ENCODE measurements at places on chromosomes 6 and 20.
A peak's percentile ranks its signal among the peaks of the same experiment; 100 is the strongest.

GRCh38 chr6:73177221-73177944 is 47.9 kb downstream of the KHDC1L start:
- no peak for DNase-seq

DNA sequence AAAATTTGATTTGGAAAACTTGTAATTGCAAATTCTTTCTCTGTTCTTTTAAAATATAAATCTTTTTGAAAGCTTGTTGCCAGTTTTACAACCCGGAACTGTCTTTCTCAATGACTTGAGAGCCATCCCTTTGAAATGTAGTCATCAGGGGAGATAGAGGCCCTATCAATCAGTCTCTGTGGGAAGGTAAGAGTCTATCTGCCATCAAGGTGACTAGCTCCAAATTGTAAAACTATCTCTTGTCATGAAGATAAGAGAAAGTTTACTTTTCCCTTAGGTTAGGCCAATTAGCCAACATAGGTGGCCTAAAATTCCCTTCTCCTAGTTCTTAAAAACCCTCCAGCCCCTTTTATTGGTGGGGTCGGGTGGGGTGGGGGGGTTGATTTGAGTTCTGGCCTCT is 469.1 kb upstream of the IRAK1BP1 start:
- no peak for DNase-seq

GRCh38 chr6:36676141-36677058 is 2.1 kb upstream of the CDKN1A start:
- DNase-seq, result peak; percentile 78

DNA sequence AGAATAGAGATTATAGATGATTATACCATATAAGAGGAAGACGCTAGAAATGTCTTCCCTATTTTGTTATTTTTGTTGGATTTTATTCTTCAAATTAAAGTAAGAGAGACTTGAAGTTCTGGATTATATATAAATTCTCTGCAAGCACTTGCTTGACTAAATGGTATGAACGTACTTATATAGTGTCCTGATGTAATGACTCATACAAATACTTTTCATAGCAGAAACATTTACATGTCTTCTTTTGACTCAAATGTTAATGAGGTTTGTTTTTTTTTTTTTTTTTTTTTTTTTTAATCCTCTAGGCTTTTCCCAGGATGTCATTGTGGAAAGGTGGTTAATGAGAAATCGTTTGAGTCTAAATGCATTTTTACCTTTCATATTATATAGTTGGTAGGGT is 55.0 kb downstream of the PDE7B start:
- no peak for DNase-seq

GRCh38 chr6:49555951-49556350 is 5.5 kb downstream of the C6orf141 start:
- DNase-seq, result no peak

DNA sequence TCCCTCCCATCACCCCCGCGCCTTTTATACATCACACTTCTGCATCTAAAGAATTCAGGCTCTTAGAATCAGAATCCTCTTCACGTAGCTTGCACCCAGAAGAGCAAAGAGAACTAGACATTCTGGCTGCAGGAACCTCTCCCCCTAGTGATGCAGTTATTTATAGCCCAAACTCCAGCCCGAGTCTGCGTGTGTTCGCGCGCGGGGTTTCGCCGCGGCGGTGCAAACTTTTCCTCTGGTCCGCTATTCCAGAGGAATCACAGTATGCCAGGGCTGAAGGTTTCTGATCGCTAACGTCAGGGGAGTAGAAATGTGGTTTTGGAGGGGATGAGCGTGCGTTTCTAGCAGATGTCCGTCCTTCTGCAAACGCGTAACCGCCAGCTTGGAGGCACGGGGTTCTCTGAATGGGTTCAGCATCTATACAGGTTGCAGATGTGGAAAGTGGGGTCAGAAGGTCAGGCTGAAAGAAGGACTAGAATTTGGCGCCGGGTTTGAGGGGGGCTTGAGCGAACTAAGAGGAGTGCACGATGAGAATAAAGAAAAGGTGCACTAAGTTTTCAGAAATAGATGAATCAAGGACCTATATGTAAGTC is 1.8 kb downstream of the EPHA7 start:
- no peak for DNase-seq

- no peak for DNase-seq
Observed at GRCh38 chr20:46816886-46817638, 77.6 kb upstream of the EYA2 start.

DNA sequence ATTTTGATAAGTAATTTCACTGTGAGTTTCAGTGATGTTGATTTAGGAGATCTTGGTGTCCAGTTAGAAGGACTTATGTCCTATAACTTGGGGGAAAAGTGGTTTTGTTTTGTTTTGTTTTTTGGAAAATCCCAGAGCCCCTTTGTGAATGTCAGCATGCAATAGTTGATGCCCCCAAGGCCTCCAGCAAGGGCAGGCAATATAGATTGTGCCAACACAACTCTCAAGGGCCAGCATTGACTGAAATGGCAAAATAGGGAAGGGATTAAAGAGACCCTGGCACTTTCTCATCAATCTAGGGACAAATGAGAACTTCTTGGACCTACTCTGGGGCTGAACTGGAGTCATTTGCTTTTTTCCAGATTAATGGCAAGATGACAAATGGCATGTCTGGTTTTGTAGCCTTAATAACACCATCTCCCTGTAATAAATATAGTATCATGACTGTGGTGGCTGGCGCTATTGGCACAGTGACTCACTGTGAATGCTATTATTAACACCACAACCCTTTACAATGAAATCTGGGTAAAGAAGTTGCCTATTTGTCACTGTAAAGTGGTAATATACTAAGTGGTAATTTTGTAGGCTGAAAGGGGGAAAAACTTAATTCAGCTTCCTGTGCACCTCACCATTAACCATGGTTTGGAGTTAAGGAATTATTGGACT is 51.8 kb downstream of the ABRACL start:
- DNase-seq, result no peak

DNA sequence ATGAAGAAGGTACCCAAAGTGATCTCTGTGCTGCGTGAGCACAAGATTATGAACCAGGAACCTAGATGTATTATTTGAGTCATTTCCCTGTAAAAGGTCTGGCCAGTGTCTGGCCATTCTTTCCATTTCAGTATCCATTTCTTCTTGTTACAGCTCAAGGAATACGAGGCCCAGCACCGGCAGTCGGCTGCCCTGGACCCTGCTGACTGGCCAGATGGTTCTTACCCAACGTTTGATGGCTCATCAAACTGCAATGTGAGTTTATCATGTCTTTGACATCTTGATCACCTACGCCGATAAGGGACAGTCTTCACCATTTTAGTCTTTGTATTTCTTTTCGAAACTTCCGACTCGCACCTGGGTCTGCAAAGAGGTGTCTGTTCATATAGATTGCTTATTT is 144.8 kb downstream of the SASH1 start:
- no peak for DNase-seq

DNA sequence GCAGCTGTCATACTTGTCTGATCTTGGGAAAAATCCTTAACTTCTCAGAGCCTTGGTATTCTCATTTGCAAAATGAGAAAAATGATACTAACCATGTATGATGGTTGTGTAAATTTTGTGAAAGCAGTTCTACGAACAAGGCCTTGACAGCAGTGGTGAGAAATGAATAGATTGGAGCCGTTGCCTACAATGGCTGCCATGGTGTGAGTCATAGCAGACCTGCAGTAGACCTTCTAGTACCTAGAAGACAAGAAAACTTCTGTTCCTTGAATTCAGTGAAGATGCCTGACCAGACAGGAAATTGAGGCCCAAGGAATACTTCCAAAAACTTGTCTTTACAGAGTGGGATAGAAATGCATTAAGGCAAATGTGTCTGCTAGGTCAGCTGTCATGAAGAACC is 338.9 kb downstream of the QKI start:
- no peak for DNase-seq

DNA sequence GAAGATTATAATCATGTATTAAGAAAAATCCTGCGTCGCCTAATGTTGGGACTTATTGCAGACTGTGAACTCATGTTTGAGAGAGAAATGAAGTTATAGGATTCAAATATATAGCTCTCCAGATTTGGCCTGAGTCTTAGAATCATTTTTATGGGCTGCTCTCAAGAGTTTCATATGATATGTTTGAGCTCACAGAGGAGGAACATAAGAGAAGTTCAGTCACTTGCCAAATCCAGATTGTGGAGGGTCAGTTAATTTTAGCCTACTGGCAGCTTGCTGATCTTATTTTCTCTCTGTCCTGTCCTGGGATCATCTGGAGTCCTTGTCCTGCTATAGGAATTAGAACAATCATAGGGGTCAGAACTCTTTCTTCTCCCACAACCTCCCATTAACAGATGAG is 186.1 kb upstream of the SUPT3H start:
- no peak for DNase-seq

- no peak for DNase-seq
Observed at GRCh38 chr20:63087872-63088680, 81.3 kb upstream of the BHLHE23 start.

DNA sequence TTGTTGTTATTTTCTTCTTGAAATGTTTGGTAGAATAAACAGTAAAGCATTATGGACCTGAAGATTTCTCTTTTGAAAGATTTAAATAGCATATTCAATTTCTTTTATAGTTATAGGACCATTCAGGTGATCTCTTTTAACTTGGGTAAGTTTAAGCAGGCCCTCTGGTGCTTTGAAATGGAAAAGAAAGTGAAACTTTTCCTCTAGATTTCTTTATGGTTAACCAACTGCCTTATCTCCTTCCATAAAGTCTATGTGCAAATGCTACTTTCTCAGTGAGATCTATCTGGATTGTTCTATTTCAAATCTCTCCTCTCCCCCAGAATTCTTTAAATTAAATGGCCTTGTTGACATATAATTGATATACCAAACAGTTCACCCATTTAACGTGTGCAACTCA is 54.0 kb downstream of the PHACTR2 start:
- no peak for DNase-seq

GRCh38 chr6:104596091-104596490 is 263.6 kb downstream of the HACE1 start:
- DNase-seq, result no peak

DNA sequence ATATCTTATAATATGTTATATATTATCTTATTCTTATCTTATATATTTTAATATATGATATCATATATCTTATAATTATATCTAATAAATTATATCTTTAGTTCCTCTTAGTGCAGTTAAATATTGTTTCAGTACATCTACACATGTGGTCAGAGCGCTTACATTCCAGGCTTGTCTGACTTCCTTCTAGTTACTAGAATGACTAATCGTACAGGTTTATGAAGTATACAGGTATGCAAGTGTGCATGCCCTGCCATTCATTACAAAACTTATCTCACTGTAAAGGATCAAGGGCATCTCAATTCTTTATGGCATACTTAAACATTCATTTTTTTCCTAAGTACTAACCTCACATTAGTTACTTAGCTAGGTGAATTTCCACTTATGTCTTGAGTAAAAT is 1278.0 kb upstream of the MAP3K7 start:
- DNase-seq, result no peak

DNA sequence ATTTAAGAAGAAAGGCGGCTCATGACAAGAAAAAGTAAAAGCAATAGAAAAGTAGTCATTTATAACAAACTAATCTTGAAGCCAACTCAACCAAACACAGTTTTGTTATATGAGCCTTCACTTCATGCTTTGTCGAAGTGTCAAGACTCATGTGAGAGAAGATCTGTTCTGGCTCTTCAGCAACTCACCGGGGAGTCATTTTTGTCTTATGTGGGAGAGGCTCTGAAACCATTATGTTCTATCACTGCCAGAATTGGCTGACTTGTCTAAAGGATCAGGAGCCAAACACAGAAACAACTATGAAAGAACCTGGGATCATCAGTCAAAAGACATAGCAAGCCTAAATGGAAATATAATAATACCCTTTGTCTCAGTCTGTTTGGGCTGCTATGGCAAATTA is 105.2 kb downstream of the CDK19 start:
- DNase-seq, result no peak

DNA sequence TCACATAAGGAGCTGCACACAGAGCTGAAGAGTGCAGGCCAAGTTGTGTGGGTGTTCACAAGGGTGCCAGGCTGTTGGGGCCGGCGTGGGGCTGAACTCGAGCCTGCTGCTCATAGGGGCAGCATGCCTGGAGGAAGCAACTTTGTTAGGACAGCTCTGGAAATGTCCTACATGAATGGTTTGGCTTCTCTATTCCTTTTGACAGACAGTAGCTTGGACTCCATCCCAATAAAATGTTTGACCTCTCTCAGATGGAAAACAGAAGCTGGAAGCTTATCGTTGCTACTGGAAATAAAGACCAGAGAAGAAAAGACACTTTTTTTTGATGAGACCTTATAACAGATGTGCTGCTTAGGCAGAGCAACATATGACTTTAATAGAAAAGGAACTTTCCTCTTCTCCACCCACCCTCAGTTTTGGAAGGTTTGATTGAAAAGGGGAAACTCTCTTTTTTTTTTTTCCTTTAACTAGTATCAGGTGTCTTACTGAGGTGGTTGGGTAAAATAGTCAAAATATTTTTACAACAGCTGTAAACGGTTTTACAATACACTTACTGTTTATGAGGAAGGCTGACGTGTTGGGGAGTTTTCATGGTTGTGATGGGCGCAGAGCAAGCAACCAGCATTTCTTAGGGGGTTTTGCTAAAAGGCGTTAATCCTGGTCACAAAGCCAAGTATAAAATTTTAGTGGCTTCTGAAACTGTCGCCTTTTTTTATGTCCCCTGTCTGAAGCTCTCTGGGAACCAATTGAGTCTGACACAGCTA is 80.7 kb upstream of the EEF1E1 start:
- no peak for DNase-seq

DNA sequence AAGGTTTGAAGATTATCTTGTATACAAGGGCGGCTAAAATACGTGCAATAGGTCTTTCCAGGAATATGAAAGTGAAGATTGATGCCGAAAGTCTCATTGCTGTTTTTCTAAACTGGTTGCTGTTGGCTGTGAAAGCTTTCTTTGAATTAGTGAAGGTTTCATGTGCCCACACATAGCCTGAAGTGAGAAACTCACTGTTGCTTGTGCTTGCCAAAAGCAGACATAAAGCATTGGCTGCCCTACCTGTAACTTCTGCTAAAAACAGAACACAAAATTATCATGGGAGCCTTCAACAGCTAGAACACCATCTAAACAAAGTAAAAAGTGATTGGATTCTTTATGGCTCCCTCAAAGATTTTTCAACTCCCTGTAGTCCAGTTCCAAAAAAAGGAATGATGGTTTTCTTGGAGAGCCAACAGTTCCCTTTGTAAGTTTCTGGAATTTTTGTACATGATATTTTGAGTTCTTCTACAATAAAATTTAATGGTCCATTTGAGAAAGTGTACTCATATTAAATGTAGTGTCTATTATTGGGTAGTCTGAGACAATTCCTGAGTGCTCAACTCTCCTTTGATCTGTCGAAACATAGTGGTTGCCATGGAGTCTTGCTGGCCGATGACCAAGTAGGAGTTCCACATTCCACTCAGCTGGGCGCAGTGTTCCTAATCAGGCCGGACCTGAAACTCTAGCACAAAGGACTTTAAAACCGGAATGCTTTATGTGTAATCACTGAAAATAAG is 68.5 kb downstream of the PLEKHG1 start:
- DNase-seq, result peak; percentile 51

- no peak for DNase-seq
Observed at GRCh38 chr20:37179683-37180524, 556 bp upstream of the MROH8 start.

- no peak for DNase-seq
Observed at GRCh38 chr6:165937564-165938358, 229.9 kb downstream of the TBXT start.

GRCh38 chr6:160714731-160715316 is 12.8 kb downstream of the PLG start:
- no peak for DNase-seq

- DNase-seq, result peak; percentile 74
Observed at GRCh38 chr20:8790442-8791074, 278.3 kb upstream of the PLCB4 start.

GRCh38 chr6:727856-728255 is 34.9 kb upstream of the EXOC2 start:
- DNase-seq, result no peak

GRCh38 chr6:90621581-90621980 is 34.7 kb upstream of the MAP3K7 start:
- no peak for DNase-seq
